GM12878 (cell line): ENCODE measurements at places on chromosomes 11 and 22. TPM values are rescaled to one million over a fixed set of nuclear protein-coding genes. Genes with fewer than 3 reads are reported as not detected.

NDUFS3 gene
- 133 and 137 TPM in 2 replicates for total RNA-seq

- DNase-seq, result no peak
These were observed 61.8 kb downstream of the FBLN1 start for GRCh38 chr22:45564349-45565030.

DNA sequence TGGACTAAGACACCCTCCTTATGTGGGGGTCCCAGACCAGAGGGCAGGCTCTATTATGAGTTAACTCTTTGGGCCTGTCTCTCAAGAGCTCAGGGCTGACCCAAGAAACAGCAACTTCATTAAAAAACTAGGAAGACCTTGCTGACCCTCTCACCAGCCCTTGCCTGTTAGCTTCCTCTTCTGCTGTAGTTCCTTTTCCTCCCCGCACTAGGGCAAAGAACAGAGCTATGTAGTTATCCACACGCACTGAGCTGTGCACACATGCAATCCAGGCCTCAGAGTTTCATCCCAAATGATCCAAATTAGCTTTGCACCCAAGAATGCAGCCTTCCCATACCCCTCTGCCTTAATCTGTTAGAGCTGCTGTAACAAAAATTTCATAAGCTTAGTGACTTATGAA lies 539.6 kb upstream of the CADM1 start:
- DNase-seq, result no peak

DNA sequence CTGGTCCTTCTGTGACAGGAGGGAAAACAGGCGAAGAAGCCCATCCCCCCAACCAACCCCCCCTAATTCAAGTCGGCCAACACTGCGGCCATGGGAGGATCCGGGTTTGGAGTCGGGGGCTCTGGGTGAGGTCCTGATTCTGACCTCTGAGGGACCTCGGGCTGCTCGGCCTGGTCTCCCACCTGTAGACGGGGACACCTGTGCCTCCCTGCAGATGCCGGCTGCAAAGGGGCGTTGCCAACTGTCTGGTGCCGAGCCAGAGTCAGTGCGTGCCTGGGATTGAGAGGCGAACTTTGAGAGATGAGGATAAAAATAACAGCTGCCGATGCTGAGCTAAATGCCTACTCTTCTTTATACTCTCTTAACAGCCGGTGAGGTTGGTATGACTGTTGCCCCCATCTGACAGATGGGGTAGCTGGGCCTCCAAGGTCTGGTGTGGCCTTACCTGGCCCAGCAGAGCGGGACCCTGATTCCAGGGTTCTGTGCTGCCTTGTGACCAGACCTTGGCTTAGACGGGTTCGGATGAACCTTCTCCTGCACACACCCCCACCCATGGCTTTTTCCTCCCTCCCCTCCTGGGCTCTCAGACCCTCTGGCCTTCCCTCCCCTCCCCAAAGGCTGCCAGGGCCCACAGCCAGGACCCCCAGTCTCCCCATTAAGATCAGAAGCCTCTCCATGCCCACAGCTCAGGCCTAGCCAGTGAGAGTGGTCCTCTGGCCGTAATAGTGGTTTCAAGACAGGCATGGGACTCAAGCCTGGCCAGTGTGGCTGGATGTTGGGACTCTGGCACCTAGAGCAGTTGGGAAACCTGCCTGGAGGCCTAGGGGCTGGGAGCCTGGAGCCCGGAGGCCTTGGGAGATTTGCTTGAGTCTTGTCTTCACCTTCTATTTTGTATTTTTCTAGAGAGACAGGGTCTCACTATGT lies 41.7 kb downstream of the KCNJ4 start:
- DNase-seq, result no peak

DNA sequence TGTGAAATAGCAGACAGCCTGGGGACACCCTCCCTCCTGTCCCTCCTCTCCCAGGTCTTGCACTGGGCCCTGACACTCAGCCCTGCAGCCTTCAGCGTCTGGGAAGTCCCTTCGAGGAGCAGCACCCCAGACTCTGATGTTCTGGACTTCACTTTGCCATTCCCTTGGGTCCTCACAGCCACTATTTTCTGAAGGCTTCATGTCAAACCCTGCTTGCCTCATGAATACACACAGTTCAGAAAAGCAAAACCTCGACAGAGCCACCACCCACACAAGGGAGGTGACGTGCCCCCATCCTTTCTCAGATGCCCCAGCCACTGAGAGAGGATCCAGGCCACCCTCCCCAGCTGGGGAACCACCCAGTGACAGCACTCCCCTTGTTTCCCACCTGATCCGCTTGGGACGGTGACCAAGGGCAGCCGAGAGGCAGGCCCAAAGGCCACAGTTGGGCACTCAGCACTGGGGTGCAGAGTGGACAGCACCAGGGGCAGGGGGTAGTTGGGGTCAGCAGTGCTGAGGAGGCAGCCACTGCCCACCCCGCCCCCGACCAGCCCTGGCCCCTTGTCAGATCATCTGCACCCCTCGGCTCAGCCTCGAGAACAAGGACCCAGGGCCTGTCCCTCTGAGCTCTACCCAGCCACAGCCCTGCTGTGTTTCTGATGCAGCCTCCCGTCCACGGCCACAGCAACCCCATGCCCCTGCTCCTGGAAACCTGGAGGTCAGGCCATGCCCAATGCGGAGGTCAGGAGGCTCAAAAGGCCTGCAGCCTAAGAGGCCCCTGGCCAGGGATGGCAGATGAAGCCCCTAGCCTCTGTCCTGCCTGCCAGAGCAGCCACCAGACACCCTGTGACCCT lies 3.1 kb upstream of the TNNT3 start:
- peak; percentile 9 for DNase-seq

ADAMTS8 gene
- not detected in 2 replicates for total RNA-seq

- DNase-seq, result peak; percentile 24
These were observed 61.8 kb downstream of the SNX19 start for GRCh38 chr11:130854483-130854882.

DNA sequence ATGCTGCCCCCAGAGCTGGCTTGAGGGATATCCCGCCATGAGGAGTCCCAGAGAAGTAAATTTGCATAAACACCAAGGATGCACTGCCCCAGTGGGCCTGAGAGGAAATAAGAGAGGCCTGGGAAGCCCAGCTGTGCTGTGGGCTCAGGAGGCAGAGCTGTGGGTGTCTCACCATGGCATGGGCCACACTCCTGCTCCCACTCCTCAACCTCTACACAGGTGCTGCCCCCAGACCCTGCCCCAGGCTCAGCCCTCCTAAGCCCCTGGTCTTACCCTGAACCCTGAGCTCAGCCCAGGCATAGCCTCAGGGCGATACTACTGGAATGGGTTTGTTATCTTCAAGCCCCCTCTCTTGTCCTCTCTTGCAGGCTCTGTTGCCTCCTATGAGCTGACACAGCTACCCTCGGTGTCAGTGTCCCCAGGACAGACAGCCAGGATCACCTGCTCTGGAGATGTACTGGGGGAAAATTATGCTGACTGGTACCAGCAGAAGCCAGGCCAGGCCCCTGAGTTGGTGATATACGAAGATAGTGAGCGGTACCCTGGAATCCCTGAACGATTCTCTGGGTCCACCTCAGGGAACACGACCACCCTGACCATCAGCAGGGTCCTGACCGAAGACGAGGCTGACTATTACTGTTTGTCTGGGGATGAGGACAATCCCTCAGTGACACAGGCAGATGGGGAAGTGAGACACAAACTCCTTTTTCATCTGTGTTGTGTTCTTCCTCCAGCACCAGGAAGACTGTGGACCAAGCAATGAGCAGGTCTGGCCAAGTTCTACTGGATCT lies 59.9 kb downstream of the GGTLC2 start:
- no peak for DNase-seq

DNA sequence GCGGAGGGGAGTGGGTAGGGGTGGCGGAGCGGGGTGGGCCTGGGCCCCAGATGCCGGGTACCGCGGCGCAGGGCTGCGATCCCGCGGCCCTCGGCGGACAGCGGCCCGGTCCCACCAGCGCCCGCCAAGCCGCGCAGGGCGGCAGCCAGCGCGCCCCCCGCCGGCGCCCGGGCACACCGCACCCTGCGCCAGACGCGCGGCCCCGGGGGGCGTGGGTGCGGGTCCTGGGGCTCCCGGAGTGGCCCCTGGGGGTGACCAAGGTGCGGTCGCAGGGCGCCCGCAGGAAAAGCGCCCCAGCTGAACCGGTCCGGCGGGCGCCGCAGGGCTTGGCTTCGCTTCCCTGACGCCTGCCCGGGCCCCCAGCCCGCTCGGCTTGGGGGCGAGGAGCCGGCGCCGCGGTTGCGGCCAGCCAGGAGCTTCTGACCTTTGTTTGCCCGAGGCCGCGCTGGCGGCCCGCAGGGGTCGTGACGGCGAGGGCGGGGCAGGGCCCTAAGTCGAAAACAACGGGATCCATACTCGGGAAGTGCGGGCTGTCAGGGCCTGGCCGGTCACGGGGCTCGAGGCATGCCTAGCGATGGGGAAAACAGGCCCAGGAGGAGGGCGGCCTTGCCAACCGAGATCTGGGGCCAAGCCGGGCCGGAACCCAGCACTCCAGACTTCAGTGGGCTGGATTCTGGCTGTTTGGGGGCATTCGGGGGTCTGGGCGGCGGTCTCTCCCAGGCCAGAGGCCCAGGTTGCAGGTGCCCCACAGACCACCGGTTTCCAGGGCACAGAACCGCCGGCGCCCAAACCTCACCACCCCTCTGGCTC lies 581 bp upstream of the AP5B1 start:
- DNase-seq, result no peak

DNA sequence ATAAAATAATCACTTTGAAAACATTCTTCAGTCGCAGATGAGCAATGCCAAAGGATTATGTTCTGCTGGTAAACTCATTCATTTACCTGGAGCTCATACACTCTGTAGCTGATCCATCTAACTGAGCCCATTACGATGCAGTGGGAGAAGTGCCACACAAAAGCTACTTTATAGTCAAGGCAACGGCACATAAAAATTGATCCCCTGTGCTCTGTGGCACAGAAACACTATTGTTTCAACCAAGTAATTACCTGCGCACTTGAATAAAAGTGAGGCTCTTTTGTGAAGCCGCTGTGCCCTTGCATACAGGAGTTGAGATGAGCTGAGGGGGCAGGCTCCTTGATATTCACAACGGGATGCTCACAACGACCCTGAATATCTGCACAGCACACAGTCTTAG lies 7.2 kb downstream of the DKK3 start:
- no peak for DNase-seq

GRCh38 chr22:26527167-26527566 lies 14.9 kb upstream of the TFIP11 start:
- DNase-seq, result no peak

DDTL gene
- not detected in 2 replicates for total RNA-seq

- no peak for DNase-seq
These were observed 2.1 kb downstream of the RCE1 start for GRCh38 chr11:66845143-66845875.

DNA sequence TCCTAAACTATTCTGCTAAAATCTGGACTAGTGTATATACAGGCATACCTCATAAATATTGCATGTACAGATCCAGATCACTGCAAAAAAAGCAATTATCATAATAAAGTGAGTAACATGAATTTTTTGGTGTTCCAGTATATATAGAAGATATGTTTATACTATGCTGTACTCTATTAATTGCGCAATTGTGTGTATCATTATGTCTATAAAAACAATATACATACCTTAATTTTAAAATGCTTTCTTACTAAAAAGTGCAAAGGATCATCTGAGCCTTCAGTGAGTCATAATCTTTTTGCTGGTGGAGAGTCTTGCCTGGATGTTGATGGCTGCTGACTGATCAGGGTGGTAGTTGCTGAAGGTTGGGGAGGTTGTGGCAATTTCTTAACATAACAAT lies 35.4 kb upstream of the CEP295 start:
- DNase-seq, result no peak

DNA sequence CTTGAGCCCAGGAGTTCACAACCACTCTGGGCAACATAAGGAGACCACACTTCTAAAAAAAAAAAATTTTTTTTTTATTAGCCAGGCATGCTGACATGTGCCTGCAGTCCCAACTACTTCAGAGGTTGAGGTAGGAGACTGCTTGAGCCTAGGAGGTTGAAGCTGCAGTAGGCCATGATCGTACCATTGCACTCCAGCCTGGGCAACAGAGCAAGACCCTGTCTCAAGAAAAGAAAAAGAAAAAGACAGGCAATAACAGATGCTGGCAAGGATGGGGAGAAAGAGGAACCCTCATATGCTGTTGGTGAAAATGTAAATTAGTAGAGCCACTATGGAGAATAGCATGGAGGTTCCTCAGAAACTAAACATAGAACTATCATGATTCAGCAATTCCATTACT lies 64.8 kb downstream of the PAK1 start:
- no peak for DNase-seq

GRCh38 chr22:28013611-28014010 lies 94.6 kb upstream of the PITPNB start:
- no peak for DNase-seq

SCGB1C1 gene
- not detected in 2 replicates for total RNA-seq

RIMBP3B gene
- not detected in 2 replicates for total RNA-seq

MUC5AC gene
- total RNA-seq, result not detected in 2 replicates

DNA sequence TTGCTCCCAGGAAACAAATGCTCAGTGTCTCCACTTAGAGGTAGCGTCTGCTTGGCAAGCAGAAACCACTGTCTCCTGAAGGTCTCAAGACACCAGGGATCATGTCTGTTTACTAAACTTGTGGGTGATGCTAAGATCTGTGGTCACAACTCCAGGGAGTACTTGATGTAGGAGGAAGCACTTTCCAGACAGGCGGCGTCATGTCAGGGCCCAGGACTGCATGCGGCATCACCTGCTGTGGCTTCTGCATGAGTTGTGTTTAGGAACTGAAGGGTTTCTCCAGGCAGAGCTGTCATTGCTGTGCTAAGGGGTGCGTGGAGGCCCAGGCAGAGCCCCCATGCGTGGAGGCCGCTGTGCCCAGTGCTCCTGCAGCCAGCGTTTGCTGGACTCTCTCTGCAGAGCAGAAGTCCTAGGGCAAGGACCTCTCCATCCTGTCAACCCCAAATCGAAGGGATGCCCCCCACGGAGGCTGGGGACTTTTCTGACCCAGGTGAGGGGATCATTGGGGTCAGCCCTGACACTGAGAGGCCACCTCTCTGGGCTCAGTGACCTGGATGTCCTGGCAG lies 8.1 kb upstream of the PANX2 start:
- DNase-seq, result no peak

DNA sequence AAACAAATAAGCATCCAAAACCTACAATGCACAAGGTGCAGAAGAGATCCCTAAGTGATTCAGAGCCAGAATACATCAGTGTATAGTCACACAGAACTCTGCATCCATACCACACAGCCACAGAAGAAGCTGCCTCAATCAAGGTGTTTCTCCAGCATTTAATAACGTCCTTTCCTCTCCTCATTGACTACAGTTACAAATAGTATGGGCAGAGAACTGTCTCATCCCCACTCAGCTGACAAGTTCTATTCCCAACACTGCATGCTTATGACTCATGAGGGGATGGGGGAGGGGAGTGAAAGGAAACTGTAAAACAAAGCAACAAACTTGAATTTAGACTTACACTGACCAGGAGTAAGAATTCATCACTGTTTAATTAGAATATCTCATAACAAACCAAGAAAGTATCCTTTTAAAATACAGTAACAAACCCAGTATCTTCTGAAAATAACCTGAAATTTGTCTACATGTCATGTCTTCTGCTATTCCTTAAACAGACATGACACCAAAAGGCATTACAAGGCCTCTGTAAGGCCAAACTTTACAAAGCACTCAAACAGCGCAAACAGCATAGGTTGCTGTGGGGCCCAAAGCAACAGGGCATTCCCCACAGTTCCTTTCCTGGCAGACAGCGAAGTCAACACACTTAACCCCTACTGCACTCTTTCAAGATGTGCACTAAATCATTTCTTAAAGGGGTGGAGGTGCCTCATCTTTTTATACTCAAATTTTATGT lies 29.3 kb downstream of the CELF1 start:
- no peak for DNase-seq
